Neural progenitor cell (in vitro differentiated cells): ENCODE measurements at places on chromosomes 3 and 15.

DNA sequence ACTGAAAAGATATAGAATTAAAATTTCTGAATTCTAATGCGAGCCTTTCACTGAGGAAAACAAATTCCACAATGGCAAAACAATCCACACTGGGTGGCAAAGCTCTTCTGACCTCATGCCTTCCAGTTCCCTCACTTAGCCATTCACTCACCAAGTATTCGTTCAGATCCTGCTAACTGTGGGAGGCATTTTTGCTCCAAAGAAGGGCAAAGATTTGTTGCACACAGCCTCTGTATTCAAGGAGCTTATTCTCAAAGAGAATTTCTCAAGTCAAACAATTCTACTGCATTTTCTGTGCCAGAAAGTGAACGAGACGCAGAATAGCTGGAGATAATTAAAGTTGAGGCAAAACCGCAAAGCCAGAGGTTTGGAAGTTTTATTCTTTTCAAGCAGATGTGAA lies 77.3 kb downstream of the CPNE4 start:
- DNase-seq = peak; percentile 13

DNA sequence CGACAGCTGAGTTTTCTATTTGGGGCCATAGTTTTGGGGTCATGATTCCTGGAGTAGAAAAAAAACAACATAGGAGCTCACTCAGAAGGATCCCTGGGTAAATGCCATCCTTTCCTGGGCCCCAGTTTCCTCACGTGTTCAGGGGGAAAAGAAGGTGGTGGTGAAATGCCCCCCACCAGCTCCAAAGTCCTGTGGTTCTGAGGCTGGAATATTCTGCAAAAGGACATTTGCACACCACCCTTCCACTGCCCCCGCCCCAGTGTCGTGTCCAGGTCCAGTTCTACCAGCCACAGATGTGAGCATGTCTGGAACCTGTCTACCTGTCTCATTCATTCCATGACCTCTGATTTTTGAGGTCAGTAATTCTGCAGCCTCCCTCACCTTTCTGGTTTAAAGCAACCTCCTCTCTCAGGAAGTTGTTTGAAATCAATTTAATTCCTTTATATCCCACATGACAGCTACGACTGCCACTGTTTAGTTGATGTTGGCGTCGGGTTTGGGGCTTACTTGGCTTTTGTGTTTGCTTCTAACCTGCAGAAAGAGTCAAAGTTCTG lies 82.1 kb downstream of the SMAD3 start:
- no peak for DNase-seq

- DNase-seq = no peak
Observed at GRCh38 chr15:85403745-85404144, 23.3 kb downstream of the AKAP13 start.

DNA sequence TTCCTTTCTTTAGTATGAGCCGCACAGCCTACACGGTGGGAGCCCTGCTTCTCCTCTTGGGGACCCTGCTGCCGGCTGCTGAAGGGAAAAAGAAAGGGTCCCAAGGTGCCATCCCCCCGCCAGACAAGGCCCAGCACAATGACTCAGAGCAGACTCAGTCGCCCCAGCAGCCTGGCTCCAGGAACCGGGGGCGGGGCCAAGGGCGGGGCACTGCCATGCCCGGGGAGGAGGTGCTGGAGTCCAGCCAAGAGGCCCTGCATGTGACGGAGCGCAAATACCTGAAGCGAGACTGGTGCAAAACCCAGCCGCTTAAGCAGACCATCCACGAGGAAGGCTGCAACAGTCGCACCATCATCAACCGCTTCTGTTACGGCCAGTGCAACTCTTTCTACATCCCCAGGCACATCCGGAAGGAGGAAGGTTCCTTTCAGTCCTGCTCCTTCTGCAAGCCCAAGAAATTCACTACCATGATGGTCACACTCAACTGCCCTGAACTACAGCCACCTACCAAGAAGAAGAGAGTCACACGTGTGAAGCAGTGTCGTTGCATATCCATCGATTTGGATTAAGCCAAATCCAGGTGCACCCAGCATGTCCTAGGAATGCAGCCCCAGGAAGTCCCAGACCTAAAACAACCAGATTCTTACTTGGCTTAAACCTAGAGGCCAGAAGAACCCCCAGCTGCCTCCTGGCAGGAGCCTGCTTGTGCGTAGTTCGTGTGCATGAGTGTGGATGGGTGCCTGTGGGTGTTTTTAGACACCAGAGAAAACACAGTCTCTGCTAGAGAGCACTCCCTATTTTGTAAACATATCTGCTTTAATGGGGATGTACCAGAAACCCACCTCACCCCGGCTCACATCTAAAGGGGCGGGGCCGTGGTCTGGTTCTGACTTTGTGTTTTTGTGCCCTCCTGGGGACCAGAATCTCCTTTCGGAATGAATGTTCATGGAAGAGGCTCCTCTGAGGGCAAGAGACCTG lies 13.2 kb downstream of the GREM1 start:
- peak; percentile 61 for DNase-seq

- DNase-seq = no peak
Observed at GRCh38 chr3:16468002-16468335, 45.5 kb downstream of the RFTN1 start.

DNA sequence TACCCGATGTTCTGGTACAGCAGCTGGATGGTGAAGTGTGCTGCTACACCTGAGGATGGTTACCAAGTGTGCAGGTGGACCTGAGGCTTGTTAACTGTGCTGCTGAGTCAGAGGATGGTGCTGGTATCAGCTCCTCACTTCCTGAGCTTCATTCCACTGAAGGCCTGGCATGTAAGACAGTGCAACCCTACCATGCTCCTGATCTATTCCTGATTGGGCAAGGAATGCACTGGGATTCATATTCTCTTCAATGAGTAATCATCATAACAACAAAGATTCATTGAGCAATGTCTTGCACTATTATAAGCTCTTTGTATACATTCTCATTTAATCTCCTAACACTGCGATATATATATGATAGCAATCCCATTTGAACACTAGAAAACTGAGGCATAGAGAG lies 62.9 kb upstream of the THSD4 start:
- no peak for DNase-seq

DNA sequence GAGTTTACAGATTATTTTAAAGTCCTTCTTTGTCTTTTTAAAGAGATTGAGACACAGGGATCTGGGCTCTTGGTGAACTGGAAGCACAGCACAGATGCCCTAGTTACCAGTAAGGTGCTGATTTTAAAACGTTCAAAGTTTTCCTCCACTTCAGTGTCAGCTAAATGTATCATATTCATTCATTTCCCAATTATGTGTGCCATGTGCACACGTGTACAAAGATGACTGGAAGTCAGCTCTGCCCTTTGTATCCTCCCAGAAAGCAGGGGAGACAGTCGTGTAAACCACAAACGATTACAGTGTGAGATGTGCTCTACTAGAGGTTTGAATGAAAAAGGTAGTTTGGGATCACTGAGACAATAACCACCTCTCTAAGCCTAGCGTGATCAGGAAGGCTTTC lies 730 bp downstream of the ZKSCAN7 start:
- DNase-seq = no peak

GRCh38 chr3:172659246-172660002 lies 51.4 kb downstream of the NCEH1 start:
- DNase-seq = no peak

DNA sequence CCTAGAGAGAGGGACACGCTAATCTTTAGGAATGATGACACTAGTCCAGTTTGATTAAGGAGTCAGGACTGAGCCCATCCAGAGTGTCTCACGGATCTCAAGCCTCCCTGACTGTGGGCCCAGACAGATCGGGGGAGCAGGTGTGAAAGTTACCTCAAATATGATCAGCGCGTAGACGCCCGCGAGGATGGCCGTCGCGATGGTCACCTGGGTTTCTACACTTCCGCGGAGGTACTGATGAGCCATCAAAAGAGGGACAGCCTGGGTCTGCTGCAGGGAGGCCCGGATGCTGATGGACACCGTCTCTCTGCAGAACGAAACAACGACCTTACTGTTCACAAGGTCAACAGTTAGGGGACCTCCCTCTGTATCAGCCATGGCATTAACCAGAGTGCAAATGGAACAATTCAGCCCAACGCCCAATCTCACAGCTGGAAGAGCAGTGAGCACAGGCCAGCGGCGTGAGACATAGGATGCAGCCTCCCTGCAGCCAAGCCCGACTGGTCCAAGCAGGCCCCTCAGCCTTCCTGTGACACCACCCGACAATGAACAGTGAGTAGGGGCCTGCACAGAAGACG lies 84.4 kb downstream of the OCA2 start:
- no peak for DNase-seq

- no peak for DNase-seq
Observed at GRCh38 chr3:2927259-2927658, 182.9 kb downstream of the IL5RA start.

DNA sequence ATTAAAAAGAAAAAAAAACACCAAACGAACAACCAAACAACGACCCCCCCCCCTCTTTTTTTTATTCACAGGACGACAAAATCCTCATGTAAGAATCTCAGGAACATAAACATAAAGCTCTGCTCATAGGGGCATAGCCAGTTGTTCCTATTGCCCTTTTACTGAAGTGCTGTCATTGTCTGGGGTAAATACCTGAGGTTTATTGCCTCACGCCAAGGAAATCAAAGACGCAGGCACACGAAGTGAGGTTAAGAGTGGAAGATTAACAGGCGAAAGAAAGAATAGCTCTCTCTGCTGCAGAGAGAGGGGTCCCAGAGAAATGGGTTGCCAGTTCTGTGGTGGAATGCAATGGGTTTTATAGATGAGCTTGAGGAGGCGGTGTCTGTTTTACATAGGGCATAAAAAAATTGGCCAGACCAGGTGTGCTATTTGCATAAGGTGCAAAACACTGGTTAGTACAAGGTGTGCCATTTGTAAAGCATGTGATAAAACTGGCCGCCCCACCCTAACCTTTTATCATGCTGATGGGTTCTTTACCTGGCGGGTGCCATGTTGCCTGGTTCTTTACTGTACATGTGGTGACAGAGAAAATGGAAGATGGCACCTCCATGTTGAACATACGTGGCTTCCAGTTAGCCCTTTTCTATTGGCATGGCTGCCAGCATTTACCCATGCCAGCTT lies 257.6 kb upstream of the ZPLD1 start:
- no peak for DNase-seq

DNA sequence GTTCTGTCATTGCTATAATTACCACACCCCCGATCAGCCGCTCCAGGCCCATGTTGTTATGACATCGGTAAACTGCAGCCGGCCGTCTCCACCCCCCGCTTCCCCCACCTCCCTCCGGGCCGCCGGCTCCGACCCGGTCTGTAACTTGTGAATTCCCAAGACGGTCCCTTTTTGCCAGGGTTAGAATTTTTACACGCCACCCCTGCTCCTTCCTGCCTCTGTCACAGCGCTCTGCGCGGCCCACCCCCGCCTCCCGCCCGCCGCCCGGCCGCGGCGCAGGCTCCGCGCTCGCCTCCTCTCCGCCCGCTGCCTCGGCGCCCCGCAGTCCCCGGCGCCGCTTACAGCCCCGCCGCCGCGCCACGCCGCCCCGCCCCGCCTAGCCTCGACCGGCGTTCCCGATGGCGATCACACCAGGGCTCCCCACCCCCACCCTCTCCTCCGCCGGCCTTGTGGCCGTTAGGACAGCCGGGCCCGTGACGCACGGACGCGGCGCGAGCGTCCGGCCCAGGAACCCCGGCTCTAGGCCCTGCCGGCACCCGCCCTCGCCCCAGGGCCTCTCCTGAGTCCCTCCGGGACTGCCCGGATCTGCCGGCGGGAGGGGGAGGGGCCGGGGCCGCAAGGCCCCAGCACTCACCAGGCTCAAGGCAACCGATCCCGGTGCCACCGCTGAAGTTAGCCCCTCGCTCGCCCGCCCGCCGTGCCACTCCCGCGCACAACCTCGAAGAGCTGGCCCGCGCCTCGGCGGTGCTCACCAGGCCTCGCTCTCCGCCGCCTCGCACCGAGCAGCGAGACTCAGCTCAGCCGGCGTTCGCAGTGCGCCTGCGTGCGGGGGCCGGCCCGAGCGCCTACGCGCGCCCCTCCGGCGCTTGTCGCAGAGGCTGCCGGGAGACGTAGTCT lies at the start of gene KPNA1:
Gene KPNA1 (minus strand): TSS at position 817 of the 897 bp plus-strand sequence. CDS start 18,374 bp downstream, outside the sequence.
- DNase-seq = peak; percentile 95

DNA sequence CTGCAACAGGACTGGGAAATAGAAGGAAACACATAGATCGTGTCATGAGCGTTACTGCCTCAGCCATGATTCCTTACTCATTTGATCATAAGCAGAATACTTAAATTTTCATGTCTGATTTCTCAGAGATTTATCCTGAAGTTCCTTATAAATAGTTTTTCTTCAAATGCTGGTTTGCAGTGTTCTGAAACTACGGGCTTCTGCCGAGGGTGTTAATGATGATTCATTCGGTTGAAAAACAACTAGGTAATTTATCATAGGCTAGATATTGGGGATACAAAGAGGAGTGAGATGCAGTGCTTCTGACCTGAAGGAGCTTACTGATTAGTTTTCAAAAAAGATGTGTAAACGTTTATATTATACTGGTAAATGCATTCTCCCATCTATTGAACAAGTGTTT lies 428.9 kb downstream of the NLGN1 start:
- DNase-seq = no peak

GRCh38 chr15:77643764-77644163 lies 11.1 kb upstream of the LINGO1 start:
- DNase-seq = no peak

- no peak for DNase-seq
Observed at GRCh38 chr3:195257454-195258448, 13.2 kb downstream of the XXYLT1 start.

GRCh38 chr3:88105325-88105724 lies 44.4 kb upstream of the C3orf38 start:
- DNase-seq = no peak

GRCh38 chr3:125023833-125024555 lies 31.8 kb downstream of the HEG1 start:
- no peak for DNase-seq

- DNase-seq = no peak
Observed at GRCh38 chr15:74630284-74631086, 14.8 kb downstream of the CLK3 start.

- DNase-seq = peak; percentile 57
Observed at GRCh38 chr15:98658831-98659699, 10.7 kb downstream of the IGF1R start.

DNA sequence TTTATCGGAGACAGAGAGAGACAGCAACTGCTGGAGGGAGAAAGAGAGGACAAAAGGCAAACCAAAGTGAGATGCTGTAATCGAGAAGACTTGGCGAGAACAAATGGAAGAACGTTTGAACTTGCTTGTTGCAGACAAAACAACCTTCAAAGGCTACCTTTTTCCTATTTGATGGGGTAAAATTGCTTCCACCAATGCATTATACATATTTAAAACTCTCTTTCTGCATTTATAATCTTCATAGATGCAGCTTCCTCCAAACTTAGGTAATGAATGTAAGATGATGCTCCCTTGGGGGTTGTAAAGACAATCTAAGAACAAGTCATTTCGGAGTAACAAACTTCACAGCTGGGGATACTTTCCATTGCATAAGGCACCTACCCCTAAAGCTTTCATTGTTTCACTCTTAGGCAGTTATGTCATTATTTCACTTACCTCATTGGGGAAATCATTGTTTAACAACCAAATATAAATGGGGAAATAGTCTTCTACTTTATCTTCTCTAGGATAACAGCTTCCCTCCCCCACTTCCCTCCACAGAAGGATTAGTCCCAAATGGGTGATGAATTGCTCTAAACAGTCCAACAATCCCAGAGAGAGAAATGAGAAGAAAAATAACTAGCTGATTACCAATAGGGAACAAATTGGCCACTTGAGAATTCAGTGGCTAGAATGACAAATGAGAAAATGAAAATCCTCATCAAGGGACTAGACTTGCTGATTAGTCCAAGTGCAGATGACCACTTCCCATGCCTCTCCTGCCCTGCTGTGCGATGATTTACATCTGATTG lies 269.8 kb upstream of the ADAMTS9 start:
- DNase-seq = no peak

GRCh38 chr15:44137750-44138149 lies 57.3 kb downstream of the FRMD5 start:
- no peak for DNase-seq

- no peak for DNase-seq
Observed at GRCh38 chr3:150770681-150771080, 7.7 kb upstream of the SIAH2 start.
